Bronchial epithelial cell (primary cell): ENCODE measurements at places on chromosomes 16 and 17. TPM values are rescaled to one million over a fixed set of nuclear protein-coding genes. Genes with fewer than 3 reads are reported as not detected.

MRM3 gene
- total RNA-seq = 18.4 and 22.4 TPM in 2 replicates

FBXW10 gene
- total RNA-seq = not detected in 2 replicates

CORO1A gene
- total RNA-seq = 0.79 and 1.5 TPM in 2 replicates

ASIC2 gene
- total RNA-seq = 0.13 TPM in 1 of 2 replicates, not detected in the other

INO80E gene
- 15.1 and 22.6 TPM in 2 replicates for total RNA-seq

ANKRD40CL gene
- total RNA-seq = not detected in 2 replicates

ASGR1 gene
- under 0.01 and 0.38 TPM in 2 replicates for total RNA-seq

SGSH gene
- 6.1 and 9.6 TPM in 2 replicates for total RNA-seq

MYH8 gene
- not detected in 2 replicates for total RNA-seq
